ENCODE measurements at places on chromosomes 2 and 18. TPM values are rescaled to one million over a fixed set of nuclear protein-coding genes. Genes with fewer than 3 reads are reported as not detected.

DNA sequence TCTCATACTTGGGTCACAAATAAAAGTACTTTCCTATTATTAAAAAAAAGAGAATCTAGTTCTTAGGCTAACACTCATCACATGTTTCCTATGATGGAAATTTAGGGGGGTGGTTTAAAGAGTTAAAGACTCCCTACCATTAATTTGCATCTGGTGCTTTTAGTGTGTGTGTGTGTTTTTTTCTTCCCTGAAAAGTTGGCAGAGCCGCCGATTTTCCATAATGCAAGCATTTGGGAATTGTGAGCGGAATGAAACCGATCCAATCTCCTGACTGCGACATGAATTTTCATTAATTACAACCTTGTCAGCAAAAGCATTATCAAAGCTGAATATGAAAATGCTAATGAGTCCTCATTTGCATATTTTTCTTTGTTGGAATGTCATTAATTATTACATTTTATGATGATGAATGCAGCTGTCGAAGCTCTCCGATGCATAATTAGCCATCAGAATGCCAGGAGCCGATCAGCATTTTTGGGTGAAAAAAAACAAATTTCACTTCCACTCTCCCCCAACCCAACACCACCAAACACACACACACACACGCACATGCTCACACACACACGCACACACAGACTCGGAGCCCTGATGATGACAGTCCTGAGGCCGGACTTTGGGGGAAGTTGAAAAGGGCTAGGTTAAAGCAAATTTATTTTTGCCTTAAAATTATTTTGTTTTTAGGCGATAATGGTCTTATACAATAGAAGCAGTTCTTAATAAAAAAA is 165.4 kb downstream of the TCF4 start:
- DNase-seq, result no peak

DNA sequence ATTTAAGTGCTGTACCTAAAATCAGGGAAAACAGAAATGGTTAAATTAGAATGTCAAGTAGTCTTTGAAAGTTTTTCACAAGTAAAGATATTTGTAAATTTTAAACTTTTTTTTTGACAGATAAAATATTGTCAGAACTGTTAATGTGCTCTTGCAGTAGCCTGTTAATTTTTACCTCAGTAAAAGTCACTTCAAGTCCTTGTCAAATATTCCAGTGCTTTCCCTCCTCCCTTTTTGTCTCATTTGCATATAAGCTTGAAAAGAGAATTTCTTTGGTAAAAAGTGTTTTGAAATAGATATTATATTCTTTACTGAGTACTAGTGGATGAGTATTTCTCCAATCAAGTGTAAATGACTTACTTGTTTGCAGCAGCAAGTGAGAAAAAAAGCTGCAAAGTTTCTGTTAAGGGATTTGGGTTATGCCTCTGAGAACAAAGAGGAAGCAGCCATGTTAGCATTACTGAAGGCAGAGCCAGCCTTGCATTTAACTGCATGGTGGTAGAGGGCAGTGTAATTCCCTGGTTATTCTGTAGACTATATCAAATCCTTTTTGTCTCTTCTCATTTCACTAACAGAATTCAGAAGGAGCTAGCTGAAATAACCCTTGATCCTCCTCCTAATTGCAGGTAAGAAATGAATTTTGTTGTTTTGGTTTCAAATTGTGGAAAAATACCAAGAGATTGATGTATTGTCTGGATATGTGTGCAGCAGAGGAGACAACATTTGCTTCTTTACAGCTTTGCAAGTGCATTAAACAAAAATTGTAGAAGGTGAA is 3.2 kb downstream of the UBE2E3 start:
- DNase-seq, result no peak

CDKL4 gene
- total RNA-seq, result 2.6 TPM

GRCh38 chr2:183148955-183149354 is 24.7 kb downstream of the NUP35 start:
- DNase-seq, result no peak

ATP6V1B1 gene
- total RNA-seq, result 4.4 TPM

CHCHD5 gene
- total RNA-seq, result 8.3 TPM

GRCh38 chr2:84459018-84459943 is at the start of gene SUCLG1:
Gene SUCLG1 (minus strand): TSS chr2:84459280. CDS start chr2:84459269, 11 bp downstream.
- DNase-seq, result peak; percentile 61

CXCR4 gene
- total RNA-seq, result 42.2 TPM

GRCh38 chr2:205461169-205461568 is 221.1 kb upstream of the NRP2 start:
- no peak for DNase-seq

SLC8A1 gene
- 13.7 TPM for total RNA-seq

ACADL gene
- total RNA-seq, result 51.6 TPM

GRCh38 chr2:106187273-106187891 is 6.7 kb downstream of the UXS1 start:
- DNase-seq, result no peak

- no peak for DNase-seq
These were observed 57.4 kb upstream of the EPB41L3 start for GRCh38 chr18:5601188-5601624.

DNA sequence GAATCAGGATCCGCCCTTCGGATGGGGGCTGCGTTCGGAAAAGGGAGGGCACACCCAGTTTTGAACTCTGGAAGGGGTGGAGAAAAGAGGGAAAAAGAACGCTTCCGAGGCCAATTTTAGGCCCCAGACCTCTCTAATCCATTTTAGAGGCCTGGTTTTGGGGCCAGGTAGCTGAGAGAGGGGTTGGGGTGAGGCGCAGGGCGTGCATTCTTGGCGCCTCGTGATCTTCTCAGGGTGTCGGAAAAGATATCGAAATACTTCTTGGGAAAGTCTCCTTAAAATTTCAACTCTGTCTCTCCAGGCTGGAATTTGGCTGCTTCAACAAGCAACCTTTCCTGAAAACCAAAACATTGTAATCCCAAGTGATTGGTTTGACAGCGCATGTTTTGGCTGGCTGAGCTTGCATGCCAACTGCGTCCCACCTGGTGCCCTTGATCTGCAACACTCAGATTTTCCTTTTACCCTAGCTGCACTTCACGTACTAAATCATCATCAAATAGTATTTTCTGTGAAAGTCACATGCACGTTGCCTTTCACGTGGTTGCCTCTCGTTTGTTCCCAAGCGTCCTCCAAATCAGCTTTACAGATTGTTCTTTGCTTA is 864 bp upstream of the XPO1 start:
- no peak for DNase-seq

RAPH1 gene
- 86.8 TPM for total RNA-seq

- no peak for DNase-seq
These were observed 2.1 kb downstream of the PDIA6 start for GRCh38 chr2:10810202-10811161.

DNA sequence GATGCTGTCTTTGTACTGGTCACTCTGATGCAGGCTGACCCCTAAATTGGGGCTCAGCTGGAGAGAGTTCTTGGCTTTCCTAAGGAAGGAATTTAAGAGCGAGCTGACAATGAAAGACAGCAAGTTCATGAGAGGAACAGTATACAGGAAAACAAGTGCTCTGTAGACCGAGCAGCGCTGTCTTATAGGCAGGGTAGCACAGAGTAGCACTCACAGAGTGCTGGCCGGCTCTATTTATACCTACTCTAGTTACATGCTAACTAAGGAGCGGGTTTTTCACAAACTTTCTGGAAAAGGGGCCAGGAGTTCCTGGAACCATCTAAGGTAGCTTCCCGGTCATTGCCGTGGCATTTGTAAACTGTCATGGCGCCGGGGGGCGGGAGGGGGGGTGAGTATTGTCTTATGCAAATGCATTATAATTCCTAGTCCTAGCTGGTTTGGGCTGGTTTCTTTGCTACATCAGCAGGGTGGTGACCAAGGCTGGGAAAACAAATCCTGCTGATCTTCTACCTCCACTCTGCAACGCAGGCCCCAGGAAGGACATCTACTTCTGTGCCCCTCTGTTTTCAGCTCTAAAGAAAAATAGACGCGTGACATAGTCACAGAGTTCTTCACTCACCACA is 31.6 kb upstream of the MAP3K20 start:
- DNase-seq, result no peak

DNA sequence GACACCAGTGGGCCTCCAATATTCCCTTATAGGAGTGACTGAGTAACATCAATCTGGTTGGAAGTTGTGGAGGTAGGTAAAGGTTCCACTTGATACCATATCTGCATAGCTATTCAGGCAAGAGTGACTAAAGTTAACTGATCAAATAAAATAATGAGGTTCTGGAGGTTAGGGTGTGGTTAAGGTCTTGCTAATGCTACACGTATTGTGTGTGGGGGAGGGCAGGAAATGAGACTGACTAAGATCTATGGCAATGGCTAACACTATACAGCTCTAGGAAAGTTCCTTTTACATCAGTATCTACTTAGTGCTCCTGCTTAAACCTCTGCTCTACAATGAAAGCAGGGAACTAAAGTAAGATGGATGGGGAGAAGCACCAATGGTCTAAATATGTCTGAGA is 149.1 kb upstream of the MGAT5 start:
- DNase-seq, result no peak

SP140 gene
- 0.95 TPM for total RNA-seq

GRCh38 chr2:26184121-26184520 is 11.2 kb downstream of the GAREM2 start:
- DNase-seq, result no peak

GRCh38 chr18:56716692-56717146 is 65.6 kb downstream of the WDR7 start:
- no peak for DNase-seq

DNA sequence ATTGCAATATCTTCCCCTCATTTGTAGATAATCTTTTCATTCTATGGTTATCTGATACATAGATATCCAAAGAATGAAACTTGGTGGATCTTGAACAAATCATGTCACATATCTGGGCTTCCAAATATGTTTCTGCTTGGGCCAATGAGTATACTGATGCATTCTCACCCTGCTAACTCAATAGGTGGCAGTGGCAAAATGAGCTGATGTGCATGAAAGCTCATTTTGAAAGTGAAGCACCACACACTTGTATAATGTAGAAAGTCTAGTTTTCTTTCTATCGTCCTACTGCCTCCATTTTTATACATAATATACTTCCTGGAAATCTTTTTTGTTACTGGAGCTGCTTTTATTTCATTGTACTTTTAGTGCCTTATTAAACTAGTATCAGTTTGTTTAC is 208.2 kb downstream of the PRKCE start:
- DNase-seq, result no peak

DNA sequence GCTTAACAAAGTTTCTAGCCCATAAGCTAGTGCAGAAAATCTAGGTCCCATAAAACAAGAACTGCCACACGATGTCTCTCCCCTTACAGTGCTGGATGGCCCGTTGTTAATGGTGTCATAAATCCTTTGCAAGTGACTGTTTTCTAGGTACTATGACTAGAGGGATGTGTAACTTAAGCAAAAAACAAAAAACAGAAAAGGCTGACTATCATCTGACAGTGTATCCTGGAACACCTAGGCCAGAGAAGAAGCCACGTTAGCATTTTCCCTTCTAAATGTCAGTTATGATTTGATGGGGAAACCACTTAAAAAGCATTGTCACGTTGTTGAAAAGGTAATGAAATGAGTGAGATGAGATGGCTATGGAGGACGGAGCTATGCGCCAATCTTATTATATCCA is 2.4 kb downstream of the CASP8 start:
- DNase-seq, result no peak

DNA sequence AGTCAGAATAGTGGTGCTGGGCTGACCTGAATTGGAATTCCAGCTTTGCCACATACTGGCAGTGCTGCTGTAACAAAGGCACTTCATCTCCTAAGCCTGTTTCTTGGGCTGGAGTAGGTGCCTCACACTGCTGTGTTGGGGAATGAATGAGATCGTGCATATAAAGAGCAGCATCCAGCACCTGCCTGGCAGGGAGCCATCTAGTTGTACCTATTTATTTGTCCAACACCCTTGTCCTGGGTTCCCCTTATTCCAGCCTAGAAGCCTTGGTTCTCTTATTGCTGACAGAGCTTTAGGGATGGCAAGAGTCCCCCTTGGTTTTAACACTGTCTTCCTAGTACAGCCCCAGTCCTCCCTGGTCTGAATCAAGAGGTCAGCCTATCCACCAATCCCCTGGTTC is 275.3 kb upstream of the RAB12 start:
- no peak for DNase-seq

- DNase-seq, result no peak
These were observed 100.7 kb upstream of the STK39 start for GRCh38 chr2:168348076-168348475.

- no peak for DNase-seq
These were observed 175.7 kb upstream of the POU3F3 start for GRCh38 chr2:104678181-104678580.

- DNase-seq, result no peak
These were observed 93.5 kb upstream of the ITGB6 start for GRCh38 chr2:160293391-160294091.

- no peak for DNase-seq
These were observed 228.1 kb upstream of the PXDN start for GRCh38 chr2:1972422-1972821.

DNA sequence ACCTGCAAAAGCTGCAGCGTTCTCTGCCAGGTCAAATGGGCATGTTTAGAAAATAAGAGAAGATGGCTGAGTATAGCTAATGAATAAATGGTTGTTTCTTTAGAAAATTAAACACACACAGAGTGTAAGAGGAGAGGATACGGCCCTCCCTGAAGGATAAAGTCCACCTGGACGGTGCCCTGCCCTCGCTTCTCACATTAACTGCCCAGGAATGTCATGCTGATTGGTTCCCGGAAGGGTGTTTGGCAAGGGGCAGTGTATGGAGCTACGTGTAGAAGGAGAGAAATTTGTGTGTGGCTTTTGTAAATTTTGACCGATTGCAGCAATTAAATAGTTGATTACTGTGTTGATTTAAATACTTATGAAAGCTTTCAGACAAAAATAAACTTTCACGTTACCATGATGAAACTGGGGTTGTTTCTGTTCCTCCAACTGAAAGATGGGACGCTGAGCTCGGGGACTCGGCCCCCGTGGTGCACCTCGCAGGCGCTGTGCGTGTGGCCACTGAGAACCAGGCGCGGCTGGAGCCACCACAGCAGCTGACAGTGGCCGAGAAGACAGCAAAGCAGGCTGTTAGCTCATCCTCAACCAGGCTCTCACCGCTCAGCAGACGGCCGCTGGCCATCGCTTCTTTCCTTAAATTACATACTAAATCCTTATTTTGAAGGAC is 22.7 kb downstream of the MPPE1 start:
- no peak for DNase-seq

DNA sequence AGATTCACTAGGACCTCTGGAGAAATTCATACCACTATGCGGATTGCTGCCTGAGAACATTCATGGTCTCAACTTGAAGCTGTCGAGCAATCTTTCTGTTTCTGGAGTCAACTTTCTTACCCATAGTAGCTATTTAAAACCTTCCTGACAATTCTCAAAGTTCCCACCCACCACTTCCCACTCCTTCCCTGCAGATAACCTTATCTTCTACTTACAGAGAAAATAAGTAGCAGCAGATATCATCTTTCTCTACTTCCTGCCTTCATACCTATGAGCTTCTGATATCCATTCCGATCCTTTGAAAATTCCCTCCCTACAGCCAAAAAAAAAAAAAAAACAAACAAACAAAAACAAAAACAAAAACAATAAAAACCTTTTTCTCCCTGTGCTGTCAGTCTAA is 81.2 kb upstream of the CYRIA start:
- no peak for DNase-seq

IL1RN gene
- total RNA-seq, result 8.6 TPM

EVA1A gene
- not detected for total RNA-seq

CERKL gene
- total RNA-seq, result not detected

- DNase-seq, result no peak
These were observed 13.6 kb downstream of the ADCY3 start for GRCh38 chr2:24906466-24906865.

Measured in thoracic aorta (tissue), 2 donors.